ENCODE measurements at places on chromosomes 11 and 22.

DNA sequence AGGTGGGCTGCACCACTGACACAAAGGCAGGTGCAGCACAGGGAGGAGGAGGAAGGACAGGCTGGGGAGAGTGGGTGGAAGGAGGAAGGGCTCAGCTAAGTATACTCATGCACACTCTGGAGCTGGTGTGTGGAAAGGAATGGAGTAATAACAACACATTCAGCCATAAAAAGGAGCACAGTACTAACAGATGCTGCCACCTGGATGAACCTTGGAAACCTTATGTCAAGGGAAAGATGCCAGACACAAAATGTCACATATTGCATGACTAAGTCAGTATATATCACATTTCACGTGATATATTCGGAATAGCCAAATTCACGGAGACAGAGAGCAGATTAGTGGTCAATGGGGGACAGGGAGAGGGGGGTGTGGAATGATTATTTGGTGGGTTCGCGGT, 389.6 kb upstream of the SYN3 start:
- no peak for DNase-seq

DNA sequence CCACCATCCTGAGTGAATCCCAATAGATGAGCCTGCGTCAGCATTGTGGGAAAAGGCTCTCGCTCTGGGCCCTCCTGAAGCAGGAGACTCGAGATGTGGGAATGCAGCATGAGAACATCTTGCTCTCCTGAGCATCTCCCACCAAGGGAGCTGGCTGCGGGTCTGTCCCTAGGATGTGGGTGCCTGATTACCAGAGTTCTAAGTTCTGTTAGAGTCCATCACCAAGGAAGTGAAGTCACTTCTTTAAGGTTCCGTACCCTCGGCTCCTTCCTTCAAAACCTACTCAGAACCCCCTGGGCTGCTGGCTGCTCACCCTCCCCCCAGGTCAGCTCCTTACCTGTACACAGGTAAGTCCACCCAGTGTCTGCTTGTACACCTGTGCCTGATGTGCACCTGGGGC, 100.5 kb upstream of the IGLL5 start:
- DNase-seq = no peak

GRCh38 chr11:102610200-102610599, 14.9 kb downstream of the MMP20 start:
- no peak for DNase-seq

- DNase-seq = no peak
Measured at GRCh38 chr11:13880634-13881033, 81.9 kb upstream of the SPON1 start.

DNA sequence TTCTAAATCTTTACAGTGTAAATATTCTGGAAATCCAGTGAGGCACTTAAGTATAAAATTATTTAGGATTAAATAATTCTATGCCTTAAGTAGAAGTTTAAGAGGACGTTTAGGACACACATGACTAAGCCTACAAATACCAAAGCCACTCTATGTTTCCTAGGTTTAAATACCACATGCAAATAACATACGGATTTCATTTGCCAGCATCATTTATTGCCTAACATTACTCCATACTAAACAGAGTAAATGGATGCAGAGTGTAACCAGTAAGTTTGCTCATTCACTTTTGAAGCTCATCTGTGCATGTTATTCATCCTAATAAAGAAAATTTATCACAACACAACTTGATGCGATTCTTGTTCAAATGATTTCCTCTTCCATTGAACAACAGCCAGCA, 4.1 kb downstream of the BDNF start:
- DNase-seq = no peak

- DNase-seq = no peak
Measured at GRCh38 chr11:67612751-67613150, 6.0 kb downstream of the NDUFV1 start.

- no peak for DNase-seq
Measured at GRCh38 chr11:131824771-131825170, 454.4 kb downstream of the NTM start.

GRCh38 chr11:12086271-12087074, 23.9 kb upstream of the MICAL2 start:
- DNase-seq = no peak

- DNase-seq = no peak
Measured at GRCh38 chr22:20992056-20992442, 9.9 kb downstream of the THAP7 start.

DNA sequence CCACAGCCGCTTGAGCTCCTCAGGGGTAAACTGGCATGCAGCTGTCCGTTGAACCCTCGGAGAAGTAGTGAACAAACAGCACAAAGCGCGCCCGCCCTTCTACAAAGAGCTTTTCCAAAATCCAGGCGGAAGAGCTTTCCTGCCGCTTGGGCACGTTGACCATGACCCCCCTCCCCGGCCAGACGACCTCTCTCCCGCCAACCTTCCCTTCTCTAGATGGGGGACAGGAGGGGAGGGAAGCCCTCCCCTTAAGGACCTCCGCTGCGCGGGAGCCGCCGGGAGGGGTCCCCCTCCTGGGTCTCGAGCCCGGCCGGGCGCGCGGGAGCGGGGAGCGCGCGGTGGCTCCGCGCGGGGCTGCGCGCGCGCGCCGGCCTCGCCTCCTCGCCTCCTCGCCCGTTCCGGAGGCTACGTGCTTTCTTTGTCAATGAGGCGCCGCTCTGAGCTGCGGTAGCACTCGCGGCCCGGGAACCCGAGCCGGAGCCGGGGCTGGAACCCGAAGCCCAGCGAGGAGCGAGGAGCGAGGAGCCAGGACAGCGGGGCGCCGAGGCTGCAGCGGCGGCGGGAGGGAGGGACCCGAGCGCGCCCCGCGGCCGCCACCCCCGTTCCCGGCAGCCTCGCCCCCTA, 118.6 kb downstream of the HIPK3 start:
- DNase-seq = peak; percentile 60

- DNase-seq = no peak
Measured at GRCh38 chr11:134500621-134501020, 88.6 kb upstream of the B3GAT1 start.

DNA sequence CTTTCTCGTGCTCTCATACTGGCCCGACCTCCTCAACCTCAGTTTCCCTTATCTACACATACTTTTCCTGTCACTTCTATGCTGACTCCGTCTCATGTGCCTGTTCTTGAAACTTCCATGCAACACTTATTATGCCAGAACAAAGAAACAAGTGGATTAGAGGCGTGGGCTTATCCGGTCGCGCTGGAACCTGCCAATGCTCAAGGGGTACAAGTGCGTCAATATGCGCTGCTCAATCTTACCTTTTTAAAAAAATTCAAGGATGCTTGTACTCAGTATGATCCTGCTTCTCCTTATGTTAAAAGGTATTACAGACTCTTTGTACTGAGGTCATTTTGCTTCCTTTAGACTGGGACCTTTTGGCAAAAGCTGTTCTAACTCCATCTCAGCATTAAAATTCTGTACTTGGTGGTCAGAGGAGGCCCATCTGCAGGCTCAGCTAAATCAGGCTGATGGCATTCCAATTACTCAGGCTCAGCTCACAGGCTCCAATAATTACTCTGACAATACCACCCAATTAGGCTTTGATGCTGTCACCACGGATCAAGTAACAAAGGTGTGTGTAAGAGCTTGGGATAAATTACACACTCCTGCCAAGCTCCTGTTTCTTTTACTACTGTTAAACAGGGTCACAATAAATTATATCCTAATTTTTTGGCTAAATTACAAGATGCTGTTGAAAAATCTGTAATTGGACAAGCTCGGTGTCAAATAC, 26.3 kb upstream of the ALDH3B2 start:
- DNase-seq = no peak

DNA sequence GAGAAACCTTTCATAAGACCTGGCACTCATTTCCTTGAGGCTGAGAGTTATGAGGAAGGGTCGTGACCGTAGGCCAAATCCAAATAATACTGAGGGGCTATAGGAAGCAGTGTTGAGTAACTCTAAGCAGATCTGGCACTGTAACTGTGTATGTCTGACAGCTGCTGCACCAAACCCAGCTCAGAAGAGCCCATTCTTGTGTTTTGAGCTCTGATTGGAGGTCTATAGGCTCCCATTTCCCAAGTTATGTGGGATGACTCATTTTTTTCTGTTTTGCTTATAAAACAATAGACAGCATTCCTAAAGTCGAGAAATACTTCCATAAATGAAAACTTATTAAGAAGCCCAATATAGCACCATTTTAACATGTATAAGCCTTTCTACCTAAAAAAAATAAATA, 645.8 kb downstream of the DLG2 start:
- DNase-seq = no peak

DNA sequence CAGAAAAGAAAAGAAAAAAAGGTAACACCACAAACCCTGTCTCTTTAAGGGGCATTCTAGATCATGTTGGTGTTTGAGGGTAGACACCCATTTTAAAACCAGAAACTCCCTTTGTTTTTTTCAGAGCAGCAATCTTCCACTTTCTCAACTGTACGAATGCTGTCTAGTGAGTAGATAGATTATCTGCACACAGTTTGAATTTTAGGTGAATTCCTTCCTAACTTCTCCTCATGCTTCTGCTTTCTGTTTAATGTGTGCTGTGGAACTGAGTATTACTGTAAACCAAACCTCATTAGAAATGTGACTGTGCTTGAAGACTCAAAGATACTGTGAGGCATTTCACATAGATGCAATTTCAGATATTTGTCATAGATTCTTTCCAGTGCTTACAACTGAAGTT, 102.4 kb downstream of the PRMT3 start:
- DNase-seq = no peak

DNA sequence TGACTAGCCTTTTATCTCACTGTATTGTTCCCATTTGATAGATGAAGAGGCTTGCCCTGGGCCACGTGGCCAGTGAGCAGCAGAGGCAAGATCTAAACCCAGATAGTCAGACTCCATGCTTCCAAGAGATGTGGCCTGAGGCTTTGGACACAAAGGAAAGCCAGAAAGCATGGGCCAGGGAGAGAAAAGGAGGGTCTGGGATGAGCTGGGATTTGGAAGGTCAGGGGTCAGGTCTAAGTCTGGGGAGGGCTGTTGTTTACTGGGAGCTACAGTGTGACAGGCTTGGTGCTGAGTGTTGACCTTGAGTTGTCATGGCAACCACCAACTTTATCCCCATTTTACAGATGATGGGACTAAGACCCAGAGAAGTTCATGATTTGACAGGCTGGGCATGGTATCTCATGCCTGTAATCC, 2.1 kb downstream of the SLC35E4 start:
- DNase-seq = no peak

DNA sequence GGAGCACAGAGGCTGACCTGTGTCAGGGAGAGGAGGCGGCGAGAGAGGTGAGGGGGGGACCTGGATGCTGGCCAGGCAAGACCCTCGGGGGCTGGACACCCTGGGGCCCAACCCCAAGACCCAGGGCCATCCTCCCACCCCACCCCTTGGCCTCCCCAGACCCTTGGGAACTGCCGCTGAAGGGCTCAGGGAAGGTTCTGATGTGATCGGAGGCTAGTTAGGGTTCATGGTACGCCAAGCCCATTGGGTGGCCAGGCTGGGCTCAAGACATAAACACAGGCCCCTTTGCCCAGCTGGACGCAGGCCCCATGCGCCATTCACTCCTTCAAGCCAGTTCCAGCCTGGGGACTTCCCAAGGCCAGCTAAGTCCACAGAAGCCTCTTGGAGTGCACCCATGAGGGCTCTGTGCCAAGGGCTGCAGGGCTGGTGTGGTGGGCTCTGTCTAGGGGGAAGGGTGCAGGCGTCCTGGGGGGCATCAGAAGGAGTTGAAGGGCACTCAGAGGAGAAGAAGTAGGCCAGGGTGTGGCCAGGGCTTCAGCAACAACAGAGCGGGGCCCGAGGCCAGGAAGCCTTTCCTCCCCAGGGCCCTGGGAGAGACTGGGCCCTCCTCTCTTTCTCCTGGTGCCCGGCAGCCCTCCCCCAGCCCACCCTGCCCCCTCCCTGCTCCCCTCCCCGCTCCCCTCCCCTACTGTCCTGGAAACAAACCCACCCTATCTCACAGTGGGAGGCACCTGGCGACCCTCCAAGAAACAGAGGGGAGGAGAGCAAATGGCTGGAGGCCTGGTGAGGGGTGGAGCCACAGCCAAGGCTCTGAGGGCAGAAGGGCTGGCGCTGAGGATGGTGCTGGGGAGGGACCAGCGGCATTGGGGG, 12.9 kb downstream of the TSPAN32 start:
- DNase-seq = peak; percentile 96

- DNase-seq = peak; percentile 75
Measured at GRCh38 chr11:116787786-116788486, at the start of gene ZPR1. Gene ZPR1 (minus strand): TSS chr11:116788023. CDS start chr11:116787990, 33 bp downstream.

GRCh38 chr11:19763330-19763729, 50.7 kb downstream of the NAV2 start:
- no peak for DNase-seq

- no peak for DNase-seq
Measured at GRCh38 chr11:8604078-8604723, 10.2 kb upstream of the STK33 start.

DNA sequence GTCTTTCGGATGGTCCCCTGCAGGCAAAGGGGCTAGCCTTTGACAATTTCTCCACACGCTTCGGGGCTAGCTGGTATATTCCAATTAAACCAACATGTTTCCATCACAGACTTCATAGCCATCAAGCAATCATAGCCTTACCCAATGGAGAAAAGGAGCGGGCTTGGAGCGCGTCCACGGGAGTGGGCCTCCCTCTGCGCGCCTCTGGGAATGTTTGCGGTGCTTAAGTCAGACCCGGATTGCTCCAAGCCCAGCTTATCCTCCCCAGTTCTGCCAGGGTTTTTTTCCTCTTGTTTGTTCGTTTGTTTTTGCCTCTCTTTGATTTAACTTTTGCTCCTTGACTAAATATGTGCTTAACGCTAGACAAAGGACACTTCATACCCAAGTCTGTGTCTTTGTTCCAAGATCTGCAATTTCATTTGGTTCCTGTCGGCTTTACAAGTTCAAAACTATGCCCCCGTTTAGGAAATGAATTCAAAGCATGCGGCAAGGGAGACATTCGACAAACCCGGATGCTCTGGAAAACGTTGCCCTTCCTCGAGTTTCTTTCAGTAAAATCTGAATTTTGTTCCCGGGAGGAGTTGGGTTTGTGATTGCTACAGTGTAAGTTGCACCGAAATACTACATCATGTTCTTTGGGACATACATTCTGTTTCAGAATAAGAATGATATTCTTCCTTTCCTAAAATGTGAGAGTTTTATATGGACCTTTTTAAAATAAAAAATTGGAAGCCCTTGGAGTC, 1.0 kb upstream of the GLB1L2 start:
- no peak for DNase-seq

DNA sequence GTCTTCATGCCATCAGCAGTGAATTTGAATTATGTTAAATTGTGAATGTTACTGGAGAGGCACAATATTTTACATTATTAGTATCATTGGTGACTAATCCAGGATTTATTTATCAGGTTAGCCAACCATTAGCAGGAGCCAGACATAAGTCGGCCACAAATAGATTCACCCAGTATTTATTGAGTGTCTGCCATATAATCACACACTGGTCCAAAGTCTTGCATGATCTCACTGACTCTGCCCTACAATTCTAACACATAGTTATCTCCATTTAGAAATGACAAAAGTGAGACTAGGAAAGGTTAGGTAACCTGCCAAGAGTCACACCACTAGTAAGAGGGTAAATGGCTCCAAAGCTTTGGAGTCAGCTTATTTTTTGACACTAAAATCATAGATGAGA, 179.6 kb downstream of the BLID start:
- no peak for DNase-seq

DNA sequence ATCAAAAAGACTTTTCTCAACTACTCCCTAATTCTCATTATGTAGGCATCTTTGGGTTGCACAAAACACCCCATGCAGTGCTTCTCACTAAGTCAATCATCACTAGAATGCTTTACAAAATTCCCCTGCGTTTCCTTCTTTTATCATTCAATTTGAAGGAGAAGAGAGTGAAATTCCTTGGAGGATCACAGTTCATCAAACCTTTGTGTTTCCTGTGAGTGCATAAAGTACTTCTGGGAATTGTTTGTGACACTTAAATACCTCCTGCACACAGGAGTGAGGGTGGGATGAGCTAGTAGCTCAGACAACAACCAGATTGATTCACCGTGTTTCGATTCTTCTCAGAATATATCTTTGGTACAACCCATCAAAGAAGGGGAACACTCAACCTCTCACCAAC, 3.7 kb upstream of the OR5AR1 start:
- no peak for DNase-seq

All from NCI-H1092 (cell line).